ENCODE measurements at places on chromosomes 5 and 9.

GRCh38 chr5:61438298-61438970, 106.4 kb downstream of the ZSWIM6 start:
- DNase-seq: no peak

GRCh38 chr5:61148515-61148914, 13.8 kb downstream of the SMIM15 start:
- DNase-seq: no peak

GRCh38 chr9:18255747-18256146, 218.2 kb upstream of the ADAMTSL1 start:
- DNase-seq: no peak

- DNase-seq: no peak
Observed at GRCh38 chr5:39015743-39016586, 58.2 kb downstream of the RICTOR start.

DNA sequence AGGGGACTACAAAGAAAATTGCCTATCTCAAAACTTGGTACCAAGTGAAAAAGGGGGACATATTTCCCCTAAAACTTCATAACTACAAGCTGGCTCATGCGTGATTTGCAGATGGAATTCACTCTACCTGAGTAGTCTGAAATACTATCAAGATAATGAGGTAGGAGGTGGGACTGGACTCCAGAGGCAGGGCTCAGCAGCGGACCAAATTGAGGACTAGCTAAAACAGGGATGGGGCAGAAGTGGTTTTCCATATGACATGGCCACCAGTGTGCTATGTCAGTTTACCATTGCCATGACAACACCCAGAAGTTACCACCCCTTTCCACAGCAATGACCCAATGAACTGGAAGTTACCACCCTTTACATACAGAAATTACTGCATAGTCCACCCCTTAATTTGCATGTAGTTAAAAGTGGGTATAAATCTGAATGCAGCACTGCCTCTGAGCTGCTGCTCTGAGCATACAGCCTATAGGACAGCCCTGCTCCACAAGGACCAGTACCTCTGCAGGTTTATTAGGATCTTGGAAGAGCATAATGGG, 30.4 kb upstream of the TESK1 start:
- DNase-seq: no peak

GRCh38 chr5:39992617-39993202, 567.9 kb upstream of the DAB2 start:
- DNase-seq: no peak

- no peak for DNase-seq
Observed at GRCh38 chr5:101102506-101102905, 199.4 kb upstream of the ST8SIA4 start.

GRCh38 chr5:61525512-61526206, 193.6 kb downstream of the ZSWIM6 start:
- no peak for DNase-seq

- DNase-seq: no peak
Observed at GRCh38 chr9:90803860-90804593, 2.4 kb downstream of the SYK start.

GRCh38 chr9:23630488-23630887, 195.6 kb downstream of the ELAVL2 start:
- DNase-seq: no peak

DNA sequence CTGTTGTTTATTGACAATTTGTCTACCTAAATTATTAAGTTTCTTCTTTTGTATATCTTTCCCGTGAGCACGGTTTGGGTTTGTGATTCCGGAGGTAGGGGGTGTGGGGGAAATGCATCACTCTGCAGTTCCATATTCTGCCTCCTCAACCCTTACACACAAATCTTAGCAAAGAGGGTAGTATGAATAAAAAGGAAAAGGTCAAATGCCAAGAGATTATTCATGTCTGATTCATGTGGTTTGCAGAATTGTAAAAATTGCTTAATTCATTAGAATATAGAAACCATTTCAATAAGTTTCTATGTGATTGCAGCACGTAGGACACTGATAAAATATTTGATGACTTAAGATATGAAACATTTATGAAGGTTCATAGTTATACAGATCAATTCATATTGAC, 601.9 kb downstream of the SEMA5A start:
- no peak for DNase-seq

GRCh38 chr9:112784020-112784785, 33.6 kb downstream of the SNX30 start:
- DNase-seq: no peak

GRCh38 chr5:144433893-144434292, 263.2 kb downstream of the KCTD16 start:
- no peak for DNase-seq

DNA sequence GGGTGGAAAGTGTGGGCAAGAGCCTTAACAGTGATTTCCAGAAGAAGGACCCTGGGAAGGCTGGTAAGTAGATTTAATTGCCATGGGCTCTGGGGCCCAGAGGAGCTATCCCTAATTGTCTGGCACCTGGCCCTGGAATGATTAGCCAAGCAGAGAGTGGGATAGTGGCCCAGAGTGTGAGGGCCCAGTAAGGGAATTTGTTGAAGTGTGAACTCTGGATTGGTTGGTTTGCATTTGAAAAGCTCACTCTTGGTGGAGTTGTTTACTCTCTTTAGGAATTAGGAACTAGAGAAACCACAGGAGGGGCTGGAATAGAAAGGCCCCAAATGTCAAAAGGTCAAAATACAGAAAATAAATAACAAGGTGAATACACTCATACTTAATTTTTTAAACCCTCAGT, 207.1 kb downstream of the GABRG2 start:
- no peak for DNase-seq

DNA sequence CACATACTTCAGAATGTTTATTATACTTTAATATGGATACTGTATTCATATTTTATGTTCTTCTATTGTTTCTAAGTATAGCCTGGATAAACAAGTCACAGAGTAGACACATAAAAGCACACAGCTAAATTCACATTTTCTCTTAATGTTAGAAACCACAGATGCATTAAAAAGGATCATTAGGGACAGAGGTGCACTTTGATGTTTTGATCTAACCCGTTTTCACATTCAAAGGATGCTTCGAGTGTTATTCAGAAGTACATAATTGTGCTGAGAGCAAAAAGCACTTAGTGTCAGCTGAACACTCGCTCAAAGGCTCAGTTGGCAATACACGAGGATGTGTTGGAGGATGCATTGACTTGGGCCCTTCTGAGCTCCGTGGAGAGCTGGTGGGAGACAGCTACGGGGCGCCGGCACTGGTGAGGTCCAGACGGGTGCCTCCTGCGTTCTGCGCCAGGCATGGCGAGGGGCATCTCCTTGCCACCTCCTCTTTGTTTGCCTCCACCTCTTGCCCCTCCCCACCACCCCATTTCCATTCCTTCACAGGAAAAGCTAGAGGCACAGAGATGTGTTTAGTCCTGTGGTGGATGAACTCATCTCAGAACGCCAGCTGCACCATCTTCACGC, 35.5 kb downstream of the MED10 start:
- DNase-seq: no peak

- DNase-seq: no peak
Observed at GRCh38 chr9:18350995-18351595, 122.9 kb upstream of the ADAMTSL1 start.

DNA sequence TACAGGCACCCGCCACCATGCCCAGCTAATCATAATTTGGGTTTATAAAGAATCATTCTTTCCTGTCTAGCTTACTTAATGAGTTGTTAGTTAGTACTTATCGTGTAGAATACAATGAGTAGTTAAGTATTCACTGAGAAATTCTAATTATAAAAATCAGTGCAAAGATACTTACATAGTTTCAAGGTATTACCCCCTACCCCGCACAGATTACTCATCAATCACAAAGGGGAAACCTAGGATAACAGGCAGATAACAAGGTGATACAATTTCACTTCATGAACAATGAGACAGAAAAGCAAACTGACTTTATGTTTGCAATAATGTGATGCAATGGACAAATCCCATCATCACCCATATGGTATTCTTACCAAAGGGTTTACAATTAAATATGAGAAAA, 109.6 kb downstream of the FAM174A start:
- no peak for DNase-seq

GRCh38 chr5:41842777-41843176, 27.4 kb downstream of the OXCT1 start:
- no peak for DNase-seq

GRCh38 chr5:157511651-157512644, 51.9 kb downstream of the NIPAL4 start:
- no peak for DNase-seq

DNA sequence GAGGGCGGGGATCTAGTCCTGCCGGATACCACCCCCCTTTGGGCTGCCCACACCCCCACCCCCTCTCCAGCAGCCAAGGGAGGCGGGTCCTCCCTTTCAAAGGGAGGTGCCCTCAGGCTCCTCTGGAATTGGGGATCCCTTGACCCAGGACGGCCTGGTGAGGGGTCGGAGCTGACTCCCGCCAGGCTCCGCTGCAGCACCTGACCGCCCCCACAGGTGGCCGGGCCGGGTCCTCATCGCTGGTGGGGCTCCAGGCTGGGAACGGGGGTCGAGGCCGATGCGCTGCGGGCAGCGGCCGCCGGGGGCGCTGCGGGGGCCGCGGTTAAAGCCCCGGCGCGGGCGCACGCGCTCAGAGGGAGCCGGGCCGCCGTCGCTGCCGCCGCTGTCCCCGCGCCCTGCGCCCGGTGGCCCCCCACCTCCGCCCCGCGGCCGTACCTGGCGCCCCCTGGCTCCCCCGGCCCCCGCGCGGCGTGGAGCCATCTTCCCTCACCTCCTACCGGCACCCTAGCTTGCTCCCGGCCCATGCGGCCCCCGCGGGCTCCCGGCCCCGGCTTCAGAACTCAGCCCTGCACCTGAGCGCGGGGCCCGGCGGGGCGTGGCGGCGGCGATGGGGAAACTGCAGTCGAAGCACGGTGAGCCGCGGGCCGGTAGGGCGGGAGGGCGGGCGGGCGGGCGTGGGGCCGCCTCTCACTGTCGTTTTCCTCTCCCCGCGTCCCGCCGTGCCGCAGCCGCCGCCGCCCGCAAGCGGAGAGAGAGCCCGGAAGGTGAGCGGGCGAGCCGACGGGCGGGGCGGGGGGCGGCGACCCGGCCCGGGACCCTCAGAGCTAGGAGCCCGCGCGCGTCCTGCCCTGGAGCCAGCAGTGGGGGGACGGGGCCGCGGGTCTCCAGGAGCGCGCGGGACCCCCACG, at the start of gene NKD2:
NKD2 (plus strand) TSS at position 352 of the 908 bp plus-strand sequence; CDS start at position 608, 256 bp downstream.
- DNase-seq: peak; percentile 57

- no peak for DNase-seq
Observed at GRCh38 chr5:160511280-160511929, 89.8 kb downstream of the PTTG1 start.

DNA sequence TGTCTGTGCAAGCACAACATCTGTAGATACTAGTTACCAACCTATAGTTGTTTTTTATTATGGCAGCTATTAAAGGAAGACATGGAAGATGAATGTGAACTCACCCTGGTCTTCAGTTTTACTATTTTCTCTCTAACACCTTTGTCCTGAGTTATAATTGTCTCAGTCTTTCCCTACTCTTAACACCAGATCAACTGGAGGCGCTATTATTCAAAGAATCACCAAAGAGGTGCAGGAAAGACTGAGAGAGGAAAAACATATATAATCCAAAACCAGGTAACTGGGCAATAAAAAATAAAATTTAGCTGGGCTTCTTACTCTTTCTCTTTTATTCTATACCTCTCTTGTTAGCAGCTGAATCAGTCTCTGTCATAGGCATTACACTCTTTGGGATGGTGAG, 134.2 kb upstream of the C6 start:
- no peak for DNase-seq

- DNase-seq: no peak
Observed at GRCh38 chr9:114962809-114963208, 32.4 kb upstream of the TNFSF8 start.

DNA sequence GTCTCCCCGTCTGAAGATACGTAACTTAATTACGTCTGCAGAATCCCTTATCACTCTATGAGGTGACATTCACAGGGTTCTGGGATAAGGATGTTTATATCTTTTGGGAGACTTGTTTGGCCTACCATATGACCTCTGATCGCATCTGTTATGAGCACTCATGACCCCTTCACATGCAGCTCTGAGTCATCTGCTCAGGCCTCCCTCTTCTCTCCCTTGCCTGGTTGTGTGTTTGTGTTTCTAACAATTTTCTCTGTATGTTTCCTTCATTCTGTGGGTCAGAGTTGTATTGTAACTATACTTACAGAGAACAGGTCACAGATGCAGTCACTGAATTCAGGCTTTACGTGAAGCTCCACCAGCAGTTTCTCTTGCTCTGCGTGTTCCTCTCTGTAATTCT, 330.6 kb downstream of the TENT4A start:
- no peak for DNase-seq
